ENCODE measurements at places on chromosomes 13 and 19.

DNA sequence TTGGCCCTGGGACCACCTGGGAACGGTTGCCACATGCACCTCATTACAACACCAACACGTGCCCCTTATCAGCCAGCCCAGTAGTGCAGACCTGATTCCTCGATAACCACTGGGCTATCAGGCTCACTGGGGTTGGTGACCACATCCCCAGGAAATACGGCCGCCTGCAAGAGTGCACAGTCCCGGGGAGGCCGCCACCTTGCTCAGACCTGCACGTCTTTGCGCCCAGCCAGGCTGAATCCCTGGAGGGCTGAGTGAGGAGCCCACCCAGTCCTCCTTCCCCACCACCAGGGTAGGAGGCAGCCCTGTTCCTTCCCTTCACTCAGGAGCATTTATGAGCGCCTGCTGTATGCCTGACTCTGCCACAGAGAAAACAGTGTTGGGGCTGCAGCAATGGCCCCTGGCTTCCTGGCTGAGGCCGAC, 67.8 kb downstream of the CEBPG start:
- DNase-seq: peak; percentile 56

DNA sequence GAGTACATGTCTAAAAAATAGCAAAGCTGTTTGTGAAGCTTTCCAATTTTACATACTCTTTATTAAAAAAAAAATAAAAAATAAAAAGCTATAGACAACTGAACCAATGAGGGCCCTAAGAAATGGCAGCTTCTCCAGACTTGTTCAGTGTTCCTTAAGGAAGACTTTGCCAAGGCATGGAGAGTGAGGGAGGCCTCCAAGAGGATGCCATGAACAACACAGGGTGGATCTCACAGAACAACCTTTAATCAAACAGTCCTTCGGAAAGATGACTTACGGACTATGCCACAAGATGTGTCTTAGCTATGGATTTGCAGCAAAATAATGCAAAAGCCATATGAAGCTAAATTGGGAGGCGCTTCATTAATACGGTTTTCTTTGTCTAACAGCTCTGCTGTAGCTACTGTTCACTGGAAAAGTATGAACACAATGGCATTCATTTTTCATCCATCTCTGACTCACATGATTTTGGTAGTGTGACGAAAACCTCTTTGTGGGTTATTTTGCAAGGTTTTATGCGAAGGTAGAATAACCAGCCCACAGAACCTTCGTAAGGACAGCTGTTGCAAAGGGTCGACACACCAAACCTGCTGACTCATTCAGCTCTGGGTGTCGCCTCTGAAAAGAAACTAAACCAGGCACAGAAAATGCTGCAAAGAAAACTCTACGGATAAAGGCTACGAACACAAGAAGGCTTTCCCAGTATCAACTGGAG, 27.7 kb downstream of the EFNB2 start:
- DNase-seq: peak; percentile 84

DNA sequence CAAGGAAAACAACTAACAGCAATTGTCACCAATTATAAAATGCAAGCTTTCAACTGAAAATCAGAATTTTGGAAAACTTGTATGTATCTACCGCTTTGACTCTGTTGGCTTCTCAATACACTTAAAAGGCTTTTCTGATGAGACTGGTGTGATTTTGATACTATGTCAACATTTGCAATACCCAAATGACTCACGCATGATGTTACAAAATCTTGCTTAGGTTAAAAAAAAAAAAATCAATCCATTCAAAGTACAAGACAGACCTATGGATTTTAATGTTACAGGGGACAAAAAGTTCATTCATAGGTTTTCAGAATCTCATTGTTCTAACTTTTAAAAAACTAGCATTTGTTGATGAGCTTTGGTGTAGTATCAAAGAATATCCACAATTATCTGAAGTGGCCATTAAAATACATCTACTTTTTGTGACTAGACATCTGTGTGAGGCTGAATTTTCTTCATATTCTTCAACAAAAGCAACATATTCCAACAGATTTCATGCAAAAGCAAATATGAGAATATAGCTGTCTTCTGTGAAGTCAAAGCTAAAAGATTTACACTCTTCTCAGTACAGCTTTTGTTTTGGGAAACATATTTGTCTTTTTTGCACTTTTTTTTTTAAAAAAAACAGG, 10.7 kb downstream of the ELF1 start:
- no peak for DNase-seq

DNA sequence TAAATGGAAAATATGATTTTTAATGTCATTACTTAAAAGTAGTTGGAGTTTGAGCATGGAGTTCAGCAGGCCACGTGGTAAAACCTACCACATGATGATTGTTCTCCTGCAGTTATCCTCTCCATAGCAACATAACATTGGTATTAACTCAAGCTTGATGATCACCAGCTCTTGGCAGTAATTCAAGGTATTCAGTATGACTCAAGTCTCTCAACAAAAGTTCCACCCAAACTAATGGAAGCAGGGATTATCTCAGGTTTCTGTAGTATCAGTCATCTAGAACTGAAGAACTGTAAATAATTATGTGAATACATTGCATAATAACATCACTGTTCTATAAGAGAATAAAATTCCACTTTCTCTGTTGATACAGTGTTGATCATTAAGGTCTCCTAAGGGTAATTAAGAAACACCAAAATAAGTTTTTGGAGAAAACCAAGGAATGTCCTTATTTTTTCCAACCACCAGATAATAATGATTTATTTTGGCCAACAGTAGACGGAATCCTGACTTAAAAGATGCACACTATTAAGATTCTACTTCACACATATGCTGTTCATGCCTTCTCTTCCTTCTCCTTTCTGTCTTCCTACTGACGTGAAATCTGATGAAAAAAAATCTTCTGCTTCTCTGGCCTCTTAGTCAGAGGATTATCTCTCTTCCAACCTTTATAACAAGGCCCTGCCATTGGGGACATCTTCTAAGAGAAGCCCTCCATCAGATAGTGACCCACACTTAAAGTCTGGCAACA, 1092.3 kb downstream of the EFNB2 start:
- peak; percentile 82 for DNase-seq

GRCh38 chr13:23901365-23901764, 4.1 kb upstream of the C1QTNF9B start:
- DNase-seq: no peak

DNA sequence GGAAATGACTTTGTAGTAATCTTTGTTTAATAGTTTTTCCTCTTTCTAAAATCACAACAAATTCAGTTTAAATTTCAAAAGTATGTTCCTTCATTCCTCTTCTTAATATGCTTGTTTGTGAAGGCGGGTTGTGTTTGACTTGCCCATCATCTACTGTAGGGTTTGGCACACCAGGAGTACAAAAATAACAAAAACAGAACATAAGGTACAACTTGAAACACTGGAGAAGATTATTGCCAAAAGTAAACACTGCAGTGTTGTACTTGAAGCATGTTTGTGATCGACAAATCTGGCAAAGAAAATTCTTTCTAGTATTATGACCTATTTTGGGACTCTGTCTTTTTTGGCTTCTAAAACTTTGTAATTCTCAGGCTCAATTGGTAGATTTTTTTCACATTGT, 518.6 kb downstream of the SLITRK5 start:
- DNase-seq: no peak

GRCh38 chr13:28449826-28450773, 44.8 kb downstream of the FLT1 start:
- DNase-seq: no peak

- no peak for DNase-seq
These were observed 33.9 kb downstream of the KL start for GRCh38 chr13:33050161-33050560.

DNA sequence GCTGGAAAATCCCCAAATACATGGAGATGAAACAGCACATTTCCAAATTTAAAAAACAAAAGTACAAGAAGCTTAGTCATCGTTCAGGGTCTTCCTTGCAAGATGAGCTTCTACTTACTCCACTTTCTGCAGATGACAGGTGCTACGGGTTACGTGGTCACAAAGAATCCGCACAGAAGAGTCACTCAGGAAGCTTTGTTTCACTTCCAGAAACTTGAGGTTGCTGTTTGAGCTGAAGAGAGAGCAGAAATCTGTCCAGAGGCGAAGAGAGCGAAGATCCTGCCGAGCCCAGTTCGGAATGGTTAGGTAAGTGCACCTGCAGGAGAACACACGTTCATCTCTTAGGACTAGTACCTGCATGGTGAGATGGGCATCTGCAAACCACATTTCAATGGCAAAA, 9.4 kb downstream of the NLRP7 start:
- DNase-seq: peak; percentile 51

DNA sequence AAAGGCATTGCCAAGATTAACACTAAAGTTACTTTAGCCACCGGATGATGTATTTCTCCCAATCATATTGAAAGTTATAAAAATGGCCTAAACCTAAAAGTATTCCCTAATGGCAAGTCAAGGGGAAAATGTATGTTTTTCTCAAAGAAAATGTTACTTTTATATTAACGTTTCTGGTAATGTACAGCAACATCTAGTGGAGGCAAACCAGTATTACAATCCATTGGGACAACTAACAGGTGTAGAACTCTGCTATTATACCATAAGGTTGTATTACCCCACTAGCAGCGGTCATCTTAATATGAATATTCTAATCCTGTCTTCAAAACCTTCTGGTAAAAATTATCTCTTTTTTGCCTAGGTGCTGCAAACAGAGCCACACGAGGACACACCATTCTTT, 69.2 kb downstream of the ZNF100 start:
- DNase-seq: no peak

DNA sequence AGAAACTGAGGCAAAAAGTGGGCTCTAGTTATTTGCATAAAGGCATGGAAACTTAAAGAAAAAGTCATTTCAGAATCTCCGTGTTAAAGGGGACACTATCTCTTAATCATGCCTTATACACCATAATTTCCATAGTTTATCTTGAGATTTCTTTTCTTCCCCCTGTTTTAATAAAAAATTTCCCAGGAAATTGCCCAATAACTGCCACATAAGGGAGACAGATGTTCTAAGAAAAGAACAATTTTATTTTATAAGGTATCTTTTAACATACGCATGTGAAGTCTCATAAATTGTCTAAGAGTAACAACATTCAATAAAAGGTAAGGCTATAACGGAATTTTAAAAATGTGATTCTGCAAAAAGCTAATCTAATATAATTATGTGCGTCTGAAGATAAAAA, 371.3 kb downstream of the IRS2 start:
- DNase-seq: no peak

DNA sequence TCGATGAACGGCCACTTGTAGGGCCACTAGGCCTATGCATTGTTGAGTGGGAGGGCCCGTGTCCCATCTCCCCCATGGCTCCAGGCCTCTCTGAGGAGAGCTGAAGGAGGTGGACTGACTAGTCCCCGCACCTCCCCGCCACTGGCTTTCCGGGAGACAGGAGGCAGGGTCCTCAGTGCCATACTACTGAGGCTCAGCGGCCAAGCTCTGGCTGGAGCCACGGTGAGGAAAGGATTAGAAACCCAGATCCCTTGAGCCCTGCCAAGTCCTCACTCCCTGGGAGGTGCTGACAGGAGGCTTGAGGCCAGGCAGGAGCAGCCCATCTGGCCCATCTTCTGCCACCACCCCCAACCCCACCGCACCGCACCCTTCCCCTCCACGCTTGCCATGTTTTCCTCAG, 29.0 kb downstream of the CCDC8 start:
- DNase-seq: no peak

- no peak for DNase-seq
These were observed 177.3 kb upstream of the SLC10A2 start for GRCh38 chr13:103243495-103243894.

GRCh38 chr19:12581100-12581499, 29.5 kb downstream of the ZNF490 start:
- no peak for DNase-seq
